ENCODE measurements at places on chromosomes 1 and 21. TPM values are rescaled to one million over a fixed set of nuclear protein-coding genes. Genes with fewer than 3 reads are reported as not detected.

GREM2 gene
- total RNA-seq = not detected

NHLH1 gene
- not detected for total RNA-seq

AMPD1 gene
- total RNA-seq = not detected

SEMA6C gene
- total RNA-seq = 2.2 TPM

HTR6 gene
- not detected for total RNA-seq

CELA2A gene
- total RNA-seq = not detected

AADACL4 gene
- total RNA-seq = not detected

LDLRAD1 gene
- not detected for total RNA-seq

AMY1B gene
- not detected for total RNA-seq

LINGO4 gene
- total RNA-seq = not detected

VTCN1 gene
- total RNA-seq = 4.3 TPM

LRRN2 gene
- 5.4 TPM for total RNA-seq

Data from epithelial cell of proximal tubule (primary cell).